Activated CD8-positive, alpha-beta T cell treated with anti-CD3 and anti-CD28 coated beads for 36 hours (primary cell): ENCODE measurements at places on chromosomes 6 and 20. TPM values are rescaled to one million over a fixed set of nuclear protein-coding genes. Genes with fewer than 3 reads are reported as not detected.

PROCR gene
- total RNA-seq, result 2.3 TPM

ECT2L gene
- total RNA-seq, result not detected

ACOT8 gene
- total RNA-seq, result 18.5 TPM

C6orf58 gene
- not detected for total RNA-seq

CCDC170 gene
- not detected for total RNA-seq

CDSN gene
- not detected for total RNA-seq

MOG gene
- not detected for total RNA-seq

OXT gene
- not detected for total RNA-seq

LSM2 gene
- total RNA-seq, result 120 TPM

DNA sequence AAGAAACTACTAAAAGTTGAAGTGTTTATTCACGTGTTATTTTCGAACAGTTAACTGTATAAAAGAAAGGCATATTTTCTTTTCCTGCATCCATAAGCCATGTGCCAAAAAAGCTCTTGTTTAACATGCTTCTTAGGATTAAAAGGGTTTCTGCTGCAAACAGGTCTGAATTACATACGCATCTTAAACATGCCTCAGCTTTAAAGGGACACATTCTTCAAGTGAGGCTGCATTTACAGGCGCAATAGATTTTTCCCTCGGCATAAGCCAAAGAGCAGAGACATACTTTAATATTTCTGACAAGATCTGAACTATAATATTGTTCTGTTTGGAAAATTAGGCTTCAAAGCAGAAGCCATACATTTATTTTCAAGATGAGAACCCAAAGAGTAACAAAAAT lies 39.4 kb downstream of the PDE7B start:
- H3K4me3 ChIP-seq, result no peak overlapping the region
- no peaks in the 10 kb centered on the region for H3K27me3 ChIP-seq
- no peak overlapping the region for H3K27ac ChIP-seq
- H3K4me1 ChIP-seq, result no peaks in the 10 kb centered on the region
- H3K36me3 ChIP-seq, result no peaks in the 10 kb centered on the region

GRCh38 chr6:167825332-167826229 lies 1.1 kb upstream of the AFDN start:
- H3K36me3 ChIP-seq, result peaks cover 1% of the 10 kb centered on the region
- DNase-seq, result peak; percentile 25
- peaks cover 55% of the 10 kb centered on the region for H3K27me3 ChIP-seq
- H3K27ac ChIP-seq, result no peak overlapping the region

GRCh38 chr6:25181350-25181724 lies 97.8 kb upstream of the CARMIL1 start:
- no peak overlapping the region for H3K4me3 ChIP-seq
- no peak for DNase-seq

GRCh38 chr6:142246960-142247359 lies 54.8 kb upstream of the ADGRG6 start:
- no peaks in the 10 kb centered on the region for H3K4me1 ChIP-seq
- H3K27me3 ChIP-seq, result peaks cover 2% of the 10 kb centered on the region
- DNase-seq, result no peak
- no peaks in the 10 kb centered on the region for H3K36me3 ChIP-seq

DNA sequence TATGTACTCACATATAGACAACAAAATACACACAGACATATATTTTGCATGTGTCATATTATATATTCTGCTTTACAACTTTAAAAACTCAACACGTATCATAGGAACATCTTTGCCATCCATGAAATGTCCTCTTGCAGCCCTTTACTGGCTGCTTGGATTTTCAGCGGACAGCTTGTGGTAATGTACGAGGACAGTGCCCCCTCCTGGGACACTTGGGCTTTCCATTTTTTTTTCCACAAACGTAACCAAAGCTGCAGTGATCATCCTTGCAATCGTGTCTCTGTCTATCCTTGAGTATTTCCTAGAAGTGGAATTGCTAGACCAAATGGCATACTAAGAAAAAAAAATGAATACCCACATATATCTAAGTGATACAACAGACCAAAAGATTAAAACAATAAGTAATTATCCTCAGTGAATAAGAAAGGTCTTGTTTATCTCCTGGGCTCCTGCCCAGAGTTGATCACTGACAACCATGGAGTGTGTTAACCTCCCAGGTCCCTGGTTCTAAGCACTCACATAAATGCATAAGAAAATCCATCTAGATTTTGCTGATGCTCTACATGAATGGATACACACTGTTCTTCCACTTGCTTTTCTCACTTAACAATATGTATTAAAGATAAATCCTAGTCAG lies 18.1 kb downstream of the BPI start:
- H3K27me3 ChIP-seq, result peaks cover 15% of the 10 kb centered on the region
- H3K27ac ChIP-seq, result no peak overlapping the region
- H3K4me1 ChIP-seq, result no peaks in the 10 kb centered on the region
- peak; percentile 33 for DNase-seq
- no peaks in the 10 kb centered on the region for H3K36me3 ChIP-seq
- no peak overlapping the region for H3K4me3 ChIP-seq

- H3K27ac ChIP-seq, result no peak overlapping the region
- peaks cover 3% of the 10 kb centered on the region for H3K4me1 ChIP-seq
- H3K4me3 ChIP-seq, result no peak overlapping the region
- no peak for DNase-seq
Observed at GRCh38 chr6:36563928-36564284, 16.6 kb upstream of the STK38 start.

DNA sequence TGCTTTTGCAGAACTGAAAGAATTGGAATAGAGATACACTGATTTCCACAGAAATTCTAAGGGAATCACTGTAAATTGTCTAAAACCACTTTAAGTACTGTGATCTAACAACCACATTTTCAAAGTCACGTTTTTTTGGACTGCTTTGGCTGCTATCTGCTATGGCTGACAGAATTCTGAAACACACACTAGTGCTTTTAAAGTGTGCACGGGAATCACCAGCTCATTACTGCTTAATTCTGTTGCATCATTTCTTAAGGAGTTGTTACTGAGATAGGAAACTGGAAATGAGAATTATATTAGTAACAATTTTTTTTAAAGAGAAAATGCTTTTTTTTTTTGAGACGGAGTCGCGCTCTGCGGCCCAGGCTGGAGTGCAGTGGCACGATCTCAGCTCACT lies 716.5 kb upstream of the NRSN1 start:
- DNase-seq, result no peak
- H3K27ac ChIP-seq, result no peak overlapping the region
- no peak overlapping the region for H3K4me3 ChIP-seq
- no peaks in the 10 kb centered on the region for H3K36me3 ChIP-seq
- no peaks in the 10 kb centered on the region for H3K4me1 ChIP-seq

DNA sequence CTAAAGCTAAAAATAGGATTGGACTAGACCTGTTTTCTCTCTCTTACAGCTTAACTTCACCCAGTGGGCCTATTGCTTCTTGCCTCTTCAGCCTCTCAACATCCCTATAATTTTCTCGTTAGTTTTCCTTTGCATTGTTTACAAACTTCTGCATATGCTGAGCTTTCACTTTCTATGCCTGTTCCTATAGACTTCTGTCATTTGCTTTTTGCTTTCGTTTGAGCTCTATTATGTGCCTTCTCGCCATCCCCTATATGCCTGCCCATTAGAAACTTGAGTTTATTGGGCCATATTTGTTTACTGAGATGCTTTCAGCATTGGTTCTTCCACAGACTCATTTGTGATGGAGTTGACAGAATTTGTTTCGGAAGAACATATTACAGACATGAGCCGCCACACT lies 40.9 kb downstream of the NCOA7 start:
- H3K27ac ChIP-seq, result peak overlapping the region; percentile 1
- peak overlapping the region; percentile 3 for H3K4me3 ChIP-seq
- peaks cover 10% of the 10 kb centered on the region for H3K36me3 ChIP-seq
- no peaks in the 10 kb centered on the region for H3K27me3 ChIP-seq
- no peak for DNase-seq

DNA sequence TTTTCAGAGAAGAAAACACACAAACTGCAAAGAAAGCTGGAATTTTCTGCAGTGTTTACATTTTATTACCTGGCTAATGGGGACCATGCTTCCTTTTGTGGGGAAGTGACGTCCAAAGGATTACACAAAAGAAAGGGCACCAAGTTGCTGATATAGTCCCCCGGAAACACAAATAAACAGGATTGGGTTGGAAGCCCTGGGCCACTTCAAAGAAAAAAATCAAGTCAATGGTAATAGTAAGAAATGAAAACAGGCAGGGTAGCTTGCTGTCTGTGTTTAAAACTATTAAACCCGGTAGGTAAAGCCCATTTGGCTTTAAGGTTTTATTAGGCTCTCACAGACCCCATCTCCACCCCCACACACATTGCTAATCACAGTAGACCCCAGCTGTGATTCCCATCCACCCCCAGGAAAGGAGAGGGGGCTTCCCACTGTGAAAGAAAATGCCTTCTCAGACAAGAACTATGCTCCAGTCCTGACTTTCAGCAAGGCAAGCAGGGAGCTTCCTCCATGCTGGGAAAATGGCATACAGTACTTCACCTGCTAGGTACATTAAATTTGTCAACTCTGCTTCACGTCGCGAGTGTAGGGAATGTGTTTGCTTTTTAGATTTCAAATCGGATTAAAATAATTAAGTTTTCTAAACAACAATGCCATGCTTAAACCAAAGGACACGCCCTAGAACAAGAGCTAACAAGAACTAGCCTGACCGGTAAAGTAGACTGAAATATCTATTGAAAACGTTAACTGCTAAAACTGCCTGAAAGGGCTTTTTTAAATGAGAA lies 1.1 kb downstream of the PERP start:
- peaks cover 37% of the 10 kb centered on the region for H3K27me3 ChIP-seq
- H3K4me3 ChIP-seq, result peak overlapping the region; percentile 87
- H3K36me3 ChIP-seq, result no peaks in the 10 kb centered on the region
- no peak overlapping the region for H3K27ac ChIP-seq

- no peaks in the 10 kb centered on the region for H3K27me3 ChIP-seq
- H3K36me3 ChIP-seq, result no peaks in the 10 kb centered on the region
- H3K4me3 ChIP-seq, result no peak overlapping the region
- H3K4me1 ChIP-seq, result no peaks in the 10 kb centered on the region
- DNase-seq, result no peak
- H3K27ac ChIP-seq, result no peak overlapping the region
Observed at GRCh38 chr6:12170351-12171092, 119.6 kb upstream of the EDN1 start.

- H3K36me3 ChIP-seq, result no peaks in the 10 kb centered on the region
- DNase-seq, result no peak
- no peak overlapping the region for H3K27ac ChIP-seq
- no peak overlapping the region for H3K4me3 ChIP-seq
- H3K4me1 ChIP-seq, result no peaks in the 10 kb centered on the region
Observed at GRCh38 chr20:46299078-46299477, 9.2 kb downstream of the CDH22 start.

DNA sequence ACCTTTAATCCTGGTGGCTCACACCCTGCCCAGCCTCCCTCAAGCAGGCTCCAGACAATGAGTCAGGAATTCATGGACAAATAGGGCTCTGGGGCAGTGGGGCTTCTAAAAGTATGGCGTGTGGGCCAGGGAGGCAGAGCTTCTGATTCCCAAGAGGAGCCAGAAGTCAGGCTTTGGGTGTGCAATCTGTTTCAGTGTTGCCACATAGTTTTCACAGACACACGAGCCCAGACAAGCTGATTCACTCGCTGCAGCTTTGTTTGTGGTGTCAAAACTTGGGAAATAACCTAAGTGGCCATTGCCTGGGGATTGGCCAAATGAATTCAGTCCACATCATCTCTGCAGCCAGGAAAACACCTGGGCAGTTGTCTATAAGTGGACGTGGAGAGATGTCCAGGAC lies 9.2 kb downstream of the PEDS1 start:
- no peak for DNase-seq
- H3K36me3 ChIP-seq, result peaks cover 38% of the 10 kb centered on the region
- peak overlapping the region; percentile 25 for H3K27ac ChIP-seq
- H3K27me3 ChIP-seq, result no peaks in the 10 kb centered on the region
- H3K4me1 ChIP-seq, result peaks cover 48% of the 10 kb centered on the region

- no peak overlapping the region for H3K27ac ChIP-seq
- no peaks in the 10 kb centered on the region for H3K4me1 ChIP-seq
- no peak for DNase-seq
- H3K27me3 ChIP-seq, result peaks cover 17% of the 10 kb centered on the region
Observed at GRCh38 chr6:128932061-128932460, 49.1 kb downstream of the LAMA2 start.
